Neural crest cell (in vitro differentiated cells): ENCODE measurements at places on chromosomes 2 and 18.

DNA sequence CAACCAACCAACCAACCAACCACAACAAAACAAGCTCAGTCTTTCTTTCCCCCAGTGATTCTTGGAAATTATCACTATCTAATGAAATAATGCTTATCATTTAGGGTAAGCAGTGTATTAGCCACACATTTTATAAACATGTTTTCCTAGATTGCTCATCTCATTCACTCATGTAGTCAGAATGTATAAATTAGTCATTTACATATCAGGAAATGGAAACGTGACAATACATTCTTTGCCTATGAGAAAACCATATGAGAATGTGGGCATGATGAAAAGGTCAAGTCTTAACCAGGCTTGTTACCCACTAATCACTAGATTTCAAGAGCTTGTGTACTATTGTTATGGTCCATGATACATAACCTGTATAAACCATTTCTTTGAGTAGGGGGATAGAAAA is 1583.4 kb upstream of the PIK3C3 start:
- DNase-seq, result no peak

- DNase-seq, result no peak
Measured at GRCh38 chr2:82591718-82592117, 1867.4 kb downstream of the SUCLG1 start.

- no peak for DNase-seq
Measured at GRCh38 chr18:45059695-45060094, 379.0 kb downstream of the SETBP1 start.

- DNase-seq, result no peak
Measured at GRCh38 chr18:7748251-7749007, 181.3 kb downstream of the PTPRM start.

- no peak for DNase-seq
Measured at GRCh38 chr2:123771928-123772632, 253.0 kb upstream of the CNTNAP5 start.

DNA sequence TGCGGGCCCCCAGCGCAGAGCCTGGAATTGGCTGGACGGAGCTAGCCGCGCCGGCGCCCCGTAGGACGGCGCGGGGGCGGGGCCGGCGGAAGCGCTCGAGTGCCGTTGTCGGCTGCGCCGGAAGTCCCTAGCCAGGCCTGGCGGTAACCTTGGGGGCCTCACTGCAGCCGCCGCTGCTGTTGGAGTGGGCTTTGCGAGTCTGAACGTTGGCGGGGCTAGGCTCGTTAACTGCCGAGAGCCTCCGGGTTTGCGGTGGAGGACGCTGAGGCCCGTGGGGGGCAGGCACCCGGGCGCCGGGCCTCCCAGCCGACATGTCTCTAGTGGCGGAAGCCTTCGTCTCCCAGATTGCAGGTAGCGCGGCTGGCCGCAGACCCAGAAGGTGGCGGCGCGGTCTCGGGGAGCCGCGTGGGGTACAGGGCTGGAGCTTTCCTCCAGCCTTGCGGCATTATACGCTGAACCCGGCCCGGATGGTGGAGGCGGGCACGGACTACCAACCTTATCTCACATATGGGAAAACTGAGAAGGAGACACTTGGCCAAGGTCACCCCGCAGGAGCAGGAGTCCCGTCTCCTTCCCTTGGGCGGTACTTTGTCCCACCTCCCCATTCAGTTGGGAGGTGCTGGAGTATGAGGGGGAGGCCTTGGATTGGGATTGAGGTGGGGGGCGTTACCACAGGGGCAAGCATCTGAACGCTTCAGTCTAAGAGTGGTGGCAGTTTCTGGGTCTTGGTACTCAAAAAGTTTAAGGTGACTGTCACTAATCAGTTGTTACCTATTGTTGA is at the start of gene MTX2:
Gene MTX2, plus strand, starts transcription at position 124 of the 781 bp plus-strand sequence. Its CDS starts 188 bp downstream, at position 312.
- DNase-seq, result peak; percentile 71
